Adrenal gland (tissue), 19 donors: ENCODE measurements at places on chromosomes 7 and 10. TPM values are rescaled to one million over a fixed set of nuclear protein-coding genes. Genes with fewer than 3 reads are reported as not detected.
A peak's percentile ranks its signal among the peaks of the same experiment; 100 is the strongest.

GRCh38 chr7:152107945-152108344 is 82.5 kb downstream of the GALNT11 start:
- no peak for DNase-seq

- peak; percentile 15 for DNase-seq
These were observed 10.1 kb downstream of the AQP1 start for GRCh38 chr7:30921540-30922401.

DNA sequence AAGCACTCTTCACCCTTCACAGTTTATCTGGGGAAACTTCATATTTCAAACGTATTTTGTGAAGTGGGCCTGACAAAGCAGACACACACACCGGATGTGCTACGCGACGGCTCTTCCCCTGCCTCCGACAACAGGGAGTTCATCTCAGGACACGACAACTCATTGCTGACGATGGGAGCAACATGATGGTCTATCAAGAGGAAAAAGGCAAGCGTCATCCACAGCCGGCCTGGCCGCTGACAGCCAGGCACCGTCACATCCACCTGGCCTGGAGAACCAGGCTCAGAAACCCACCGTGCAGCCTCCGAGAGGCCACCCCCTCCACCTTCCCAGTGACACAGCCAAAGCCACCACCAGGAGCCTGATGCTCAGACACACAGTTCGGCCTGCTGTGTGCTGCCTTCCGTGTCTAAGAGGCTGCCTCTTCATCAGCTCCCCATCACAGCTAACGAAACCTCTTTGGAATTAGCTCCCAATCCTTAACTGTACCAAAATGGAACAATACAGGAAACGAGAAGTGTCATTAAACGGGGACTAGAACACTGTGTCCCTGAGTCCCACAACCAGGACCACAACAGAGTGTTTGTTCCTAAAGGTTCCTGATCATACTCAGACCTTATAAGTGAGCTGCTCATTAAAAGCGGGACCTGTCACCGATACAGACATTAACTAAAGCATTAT is 76.7 kb downstream of the SFMBT2 start:
- DNase-seq: peak; percentile 39

CNTNAP2 gene
- 6.3 TPM for total RNA-seq

EVX1 gene
- total RNA-seq: 1.1 TPM

- DNase-seq: no peak
These were observed 20.8 kb upstream of the ZNF862 start for GRCh38 chr7:149817301-149817771.

- DNase-seq: no peak
These were observed 78.6 kb downstream of the MAD1L1 start for GRCh38 chr7:2154121-2154520.

DNA sequence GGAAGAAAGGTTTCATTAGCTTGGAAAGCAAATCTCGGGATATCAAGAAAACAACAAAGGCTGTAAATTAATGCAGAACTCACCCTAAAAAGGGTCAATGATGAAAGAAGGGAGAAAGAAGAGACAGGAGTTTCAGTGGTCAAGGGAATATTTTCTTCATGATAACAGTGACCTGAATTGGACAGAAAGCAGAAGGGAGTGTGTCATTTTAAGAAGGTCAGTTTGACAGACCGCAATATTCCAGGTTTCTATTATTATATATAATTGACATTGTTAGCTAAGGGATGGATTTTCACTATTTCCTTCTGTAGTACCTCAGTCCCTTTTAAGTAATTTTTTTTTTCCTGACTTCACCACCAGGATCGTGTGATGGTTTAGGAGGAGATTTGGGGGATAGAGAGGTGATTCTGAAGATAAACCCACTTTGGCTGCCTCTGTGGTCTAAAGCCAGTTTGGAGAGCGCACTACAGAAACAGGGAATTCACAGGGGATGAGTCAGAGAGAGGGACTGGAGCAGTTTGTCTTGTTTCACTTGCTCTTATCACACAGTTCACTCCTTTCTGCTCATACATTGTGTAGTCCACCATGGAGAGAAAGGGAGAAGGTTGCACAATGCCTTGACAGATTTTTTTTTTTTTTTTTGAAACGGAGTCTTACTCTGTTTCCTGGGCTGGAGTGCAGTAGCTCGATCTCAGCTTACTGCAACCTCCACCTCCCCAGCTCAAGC is 417.9 kb downstream of the AUTS2 start:
- peak; percentile 36 for DNase-seq

DNA sequence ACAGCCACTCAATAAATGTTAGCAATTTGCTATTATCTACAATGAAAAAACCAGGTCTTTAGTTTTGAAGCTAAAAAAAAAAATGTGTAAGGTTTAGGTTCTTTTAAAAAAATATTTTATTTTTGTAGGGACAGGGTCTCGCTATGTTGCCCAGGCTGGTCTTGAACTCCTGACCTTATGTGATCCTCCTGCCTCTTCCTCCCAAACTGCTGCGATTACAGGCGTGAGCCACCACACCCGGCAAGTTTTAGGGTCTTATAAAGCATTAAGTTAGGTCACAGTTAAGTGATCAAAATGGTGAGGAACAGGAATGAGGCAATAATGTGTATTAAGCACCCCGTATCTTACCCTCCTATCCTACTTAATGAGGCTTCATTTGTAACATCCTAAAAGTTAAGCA is 774 bp downstream of the SEM1 start:
- DNase-seq: no peak

- peak; percentile 44 for DNase-seq
These were observed 226.4 kb upstream of the KLF14 start for GRCh38 chr7:130960208-130960988.

- no peak for DNase-seq
These were observed 28.3 kb downstream of the NRP1 start for GRCh38 chr10:33306126-33306525.

DNA sequence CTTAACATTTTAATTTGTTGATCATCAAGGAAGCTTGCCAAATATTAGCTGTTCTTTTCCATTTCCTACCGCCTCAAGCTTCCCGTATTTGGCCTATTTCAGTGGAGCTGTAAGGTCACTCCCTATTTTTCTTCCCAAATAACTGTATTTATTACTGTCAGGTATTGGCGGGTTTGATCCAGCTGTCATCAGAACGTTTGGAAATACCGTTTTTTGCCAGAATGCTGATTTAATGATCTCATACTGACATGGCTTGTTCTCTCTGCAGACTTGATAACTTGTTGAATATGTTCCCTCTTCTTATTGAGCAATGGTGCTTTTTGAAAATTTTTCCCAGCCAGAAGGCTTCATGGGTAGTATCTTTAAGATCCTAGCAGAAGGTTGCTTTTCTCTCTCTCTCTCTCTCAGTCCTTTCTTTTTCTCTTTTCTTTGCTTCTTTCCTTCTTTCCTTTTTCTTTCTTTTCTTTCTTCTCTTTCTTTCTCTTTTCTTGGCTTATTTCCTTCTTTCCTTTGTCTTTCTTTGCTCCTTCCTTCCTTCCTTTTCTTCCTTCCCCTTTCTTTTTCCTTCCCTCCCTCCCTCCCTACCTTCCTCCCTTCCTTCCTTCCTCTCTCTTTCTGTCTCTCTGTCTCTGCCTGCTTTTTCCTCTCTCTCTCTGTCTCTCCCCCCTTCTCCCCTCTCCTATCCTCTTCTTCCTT is 42.1 kb downstream of the CUX1 start:
- no peak for DNase-seq

- DNase-seq: no peak
These were observed 289.8 kb upstream of the KLF6 start for GRCh38 chr10:4074545-4075407.

DNA sequence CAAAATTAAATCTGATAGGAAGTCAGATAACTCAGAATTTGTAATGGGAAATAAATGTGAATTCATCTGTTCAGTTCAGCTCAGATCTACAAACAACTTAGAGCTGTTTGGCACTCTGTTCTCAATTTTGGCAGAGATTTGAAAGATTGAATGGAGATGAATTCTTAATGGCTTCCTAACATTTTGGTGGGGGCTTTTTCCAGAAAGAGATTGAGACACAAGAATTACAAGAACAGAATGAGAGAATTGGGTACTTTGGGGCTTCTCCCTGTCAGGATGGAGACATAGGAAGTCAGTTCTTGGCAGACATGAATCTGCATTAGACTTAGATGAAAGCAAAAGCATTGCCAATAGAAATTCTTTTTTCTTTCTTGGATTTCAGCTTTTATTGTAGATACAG is 39.0 kb upstream of the PTPRZ1 start:
- no peak for DNase-seq

GRCh38 chr7:6647080-6647479 is 10.0 kb downstream of the ZNF316 start:
- DNase-seq: peak; percentile 72
